ENCODE measurements at places on chromosomes 1 and 21.

GRCh38 chr1:116182019-116182714 is 71.0 kb downstream of the MAB21L3 start:
- DNase-seq: no peak

DNA sequence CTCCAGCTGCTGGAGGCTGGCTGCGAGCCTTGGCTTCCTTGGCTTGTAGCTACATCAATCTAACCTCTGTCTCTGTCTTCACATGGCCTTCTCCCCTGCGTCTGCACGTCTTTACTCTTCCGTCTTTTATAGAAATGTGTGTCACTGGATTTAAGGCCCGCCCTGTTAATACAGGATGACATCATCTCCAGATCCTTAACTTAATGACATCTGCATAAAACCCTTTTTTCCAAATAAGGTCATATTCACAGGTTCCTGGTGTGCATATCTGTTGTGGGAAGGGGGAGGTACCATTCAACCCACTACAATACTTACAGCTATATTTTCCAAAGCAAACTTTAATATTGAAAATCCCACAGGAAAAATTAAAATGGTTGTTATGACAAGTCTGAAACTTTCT is 165.3 kb upstream of the FOXD3 start:
- DNase-seq: no peak

- no peak for DNase-seq
Measured at GRCh38 chr1:203778146-203778545, 13.2 kb downstream of the LAX1 start.

DNA sequence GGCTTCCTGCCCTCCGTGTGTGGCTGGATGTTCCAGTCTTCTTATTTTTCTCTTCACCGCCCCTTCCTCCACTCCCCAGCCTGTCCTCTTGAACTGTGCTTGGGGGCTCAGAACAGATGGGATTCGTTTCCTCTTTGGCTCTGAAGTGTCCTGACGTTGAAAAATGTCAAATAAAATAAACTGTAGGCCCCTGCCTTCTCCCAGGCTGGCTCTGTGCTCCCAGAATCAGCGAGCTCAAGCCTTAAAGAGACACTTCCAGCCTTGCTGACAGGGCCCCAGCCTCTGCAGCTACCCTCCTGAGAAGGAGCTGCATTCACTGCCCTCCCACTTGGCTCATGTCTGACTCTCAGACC is 104.2 kb upstream of the IPO9 start:
- DNase-seq: no peak

DNA sequence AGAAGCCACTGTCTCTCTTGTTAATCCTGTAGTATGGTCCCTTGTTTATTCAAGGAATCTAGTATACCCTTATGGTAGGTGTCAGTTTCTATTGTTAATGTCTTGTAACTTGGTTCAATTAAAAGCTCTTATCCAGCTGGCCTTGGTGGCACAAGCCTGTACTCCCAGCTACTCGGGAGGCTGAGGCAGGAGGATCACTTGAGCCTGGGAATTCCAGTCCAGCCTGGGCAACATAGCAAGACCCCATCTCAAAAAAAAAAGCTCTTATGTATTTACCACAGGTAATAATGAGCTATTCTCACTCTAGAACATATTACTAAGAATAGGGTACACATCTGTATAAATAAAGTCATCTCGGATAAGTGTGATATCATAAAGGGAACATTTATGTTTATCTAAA is 46.5 kb downstream of the TMEM200B start:
- DNase-seq: no peak

DNA sequence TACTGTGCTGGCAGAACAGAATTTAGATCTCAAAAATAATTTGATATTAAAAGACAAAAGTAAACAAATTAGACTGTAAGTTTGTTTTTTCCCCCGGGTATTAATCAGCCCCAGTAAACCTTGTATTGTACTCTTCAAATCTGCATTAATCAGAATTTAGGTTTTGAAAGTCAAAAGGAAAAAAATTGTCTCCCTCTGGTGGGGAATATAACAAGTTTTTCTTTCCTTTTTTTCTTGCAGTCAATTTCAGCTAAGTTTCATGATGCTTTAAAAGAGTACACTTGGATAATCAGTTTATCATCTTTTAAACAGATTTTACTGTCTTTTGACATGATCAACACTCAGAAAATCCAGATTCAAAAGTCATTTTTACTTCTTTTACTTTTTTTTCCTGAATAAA is 134.5 kb upstream of the PKN2 start:
- DNase-seq: no peak

DNA sequence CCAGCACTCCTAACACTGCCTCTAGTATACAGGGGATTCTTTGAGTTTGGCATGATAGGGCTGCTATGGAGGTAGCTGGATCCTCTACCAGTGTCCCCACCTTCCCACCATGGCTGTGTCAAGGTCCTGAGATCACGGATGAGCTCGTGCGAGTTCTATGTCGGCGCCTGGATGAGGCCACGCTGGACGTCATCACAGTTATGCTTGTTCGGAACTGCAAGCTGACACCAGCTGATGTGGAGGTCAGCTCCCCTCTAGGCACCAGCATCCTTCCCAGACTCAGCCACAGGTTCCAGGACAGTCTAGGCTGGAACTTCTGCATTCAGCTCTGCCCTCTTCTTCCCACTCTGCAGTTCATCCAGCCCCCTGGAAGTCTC is 15.2 kb downstream of the HYI start:
- no peak for DNase-seq

DNA sequence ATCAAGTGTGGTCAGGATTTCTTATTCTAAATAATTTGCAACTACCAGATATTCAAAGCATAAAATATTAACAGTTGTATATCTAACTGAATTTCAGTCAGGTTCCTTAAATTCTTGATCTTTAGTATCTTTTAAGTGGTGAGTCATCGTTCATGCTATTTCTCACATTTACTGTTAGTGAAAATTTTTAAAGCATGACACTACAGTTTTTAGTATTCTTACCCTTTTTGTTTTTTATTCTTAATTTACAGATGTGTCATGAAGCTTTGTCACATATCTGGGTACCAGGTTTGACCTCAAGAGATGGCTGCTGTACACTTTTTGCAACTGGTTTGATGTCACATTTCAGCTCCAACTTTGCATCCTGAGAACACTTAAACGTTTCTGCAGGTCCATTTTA is 12.7 kb downstream of the AKIRIN1 start:
- DNase-seq: no peak

- no peak for DNase-seq
Measured at GRCh38 chr1:11654137-11654938, at the start of the genes FBXO2 and FBXO44. FBXO2 (minus strand) TSS chr1:11654429; CDS start chr1:11654340, 89 bp downstream. FBXO44 (plus strand) TSS chr1:11654877; CDS start chr1:11655836, 959 bp downstream.

GRCh38 chr1:208344202-208344857 is 100.1 kb upstream of the PLXNA2 start:
- no peak for DNase-seq

DNA sequence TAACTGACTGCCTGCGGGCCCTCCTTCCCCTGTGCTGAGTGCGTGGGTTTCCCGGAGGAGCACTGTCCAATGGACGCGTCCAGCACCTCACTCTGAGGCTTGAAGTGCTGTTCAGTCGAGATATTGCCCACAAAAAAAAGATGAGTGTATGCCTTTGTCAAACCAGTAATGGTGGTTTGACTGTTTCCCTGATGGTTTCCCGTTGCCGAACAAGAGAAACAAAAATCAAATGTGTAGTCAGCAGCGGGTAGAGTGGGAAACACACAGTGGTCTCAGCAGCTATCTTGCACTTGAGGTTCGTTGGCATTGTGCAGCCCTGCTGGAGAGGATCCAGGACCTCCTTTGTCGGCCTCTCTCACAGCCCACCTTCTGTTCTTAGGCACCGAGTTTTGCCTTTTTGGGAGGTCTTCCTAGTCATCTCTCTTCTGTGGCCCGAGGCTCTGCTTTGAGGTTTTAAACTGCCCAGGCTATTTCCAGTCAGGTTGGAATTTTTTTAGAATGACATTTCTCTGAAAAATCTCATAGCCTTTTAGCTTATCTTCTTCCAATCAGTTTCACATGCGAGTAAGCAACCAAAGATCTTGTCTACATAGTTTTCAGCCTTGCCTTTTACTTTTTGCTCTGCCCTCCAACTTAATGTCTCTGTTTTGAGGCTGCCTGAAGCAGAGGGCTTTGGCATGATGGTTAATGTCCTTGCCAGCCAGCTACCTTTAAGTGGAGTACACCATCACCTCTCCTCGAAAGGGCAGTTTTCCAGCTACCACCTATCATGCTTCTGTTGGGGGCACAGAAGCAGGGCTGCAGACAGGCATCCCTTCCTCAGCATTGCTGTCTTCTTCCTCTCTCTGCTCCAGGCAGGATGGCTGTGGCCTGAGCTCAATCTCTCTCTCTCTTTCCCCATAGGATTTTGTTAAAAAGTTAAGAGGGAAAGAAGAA is 132.3 kb downstream of the URB2 start:
- no peak for DNase-seq

- DNase-seq: no peak
Measured at GRCh38 chr21:28233536-28234220, 759.0 kb downstream of the LTN1 start.

DNA sequence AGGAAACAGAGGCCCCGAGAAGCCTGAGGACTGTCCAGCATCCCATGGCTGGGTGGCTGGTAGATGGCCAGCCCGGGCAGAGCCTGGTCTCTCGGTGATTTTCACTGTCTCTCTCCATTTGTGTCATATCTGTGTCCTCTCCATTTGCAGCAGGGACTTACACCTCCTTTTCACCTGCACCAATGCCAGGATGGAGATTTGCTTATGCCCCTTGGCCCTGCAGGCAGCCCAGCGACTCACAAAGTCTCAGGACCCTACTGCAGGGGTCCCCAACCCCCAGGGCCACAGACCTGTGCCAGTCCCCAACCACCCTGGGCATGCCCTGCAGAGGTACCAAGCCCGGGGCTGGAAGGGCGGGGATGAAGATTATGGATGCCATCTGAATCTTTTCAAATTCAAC is 201.6 kb downstream of the RHOU start:
- DNase-seq: no peak

DNA sequence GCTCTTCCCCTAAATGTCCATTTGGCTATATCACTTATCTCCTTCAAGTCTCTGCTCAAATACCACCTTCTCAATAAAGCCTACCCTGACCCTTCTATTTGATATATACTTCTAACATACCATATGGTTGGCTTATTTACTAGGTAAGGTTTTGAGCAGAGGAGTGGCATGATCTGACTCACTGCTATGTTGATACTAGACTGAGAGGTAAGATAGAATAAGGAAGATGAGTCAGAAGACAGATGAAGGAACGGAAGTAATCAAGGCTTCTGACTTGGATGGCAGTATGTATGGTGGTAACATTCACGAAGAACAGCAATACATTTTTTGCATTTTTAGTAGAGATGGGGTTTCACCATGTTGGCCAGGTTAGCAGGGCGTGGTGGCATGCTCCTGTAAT is 4.8 kb upstream of the HRNR start:
- no peak for DNase-seq

DNA sequence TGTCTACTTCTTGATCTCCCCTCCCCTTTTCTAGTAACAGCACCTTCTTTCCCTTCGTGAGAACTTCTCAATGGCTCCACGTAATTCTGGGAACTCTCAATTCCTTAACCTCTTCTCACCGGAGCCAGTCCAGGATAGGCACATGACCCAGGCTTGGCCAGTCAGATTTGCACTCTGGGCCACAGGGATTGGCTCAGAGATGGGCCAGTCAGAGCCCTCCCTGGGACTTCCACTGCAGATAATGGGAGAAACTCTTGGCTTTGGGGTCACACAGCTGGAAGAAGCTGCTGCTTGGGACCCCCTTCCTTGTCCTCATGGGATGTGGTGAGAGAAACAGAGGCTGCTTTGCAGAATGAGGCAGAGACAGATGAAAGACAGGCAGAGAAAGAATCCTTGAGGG is 302.3 kb downstream of the PTPRU start:
- no peak for DNase-seq

DNA sequence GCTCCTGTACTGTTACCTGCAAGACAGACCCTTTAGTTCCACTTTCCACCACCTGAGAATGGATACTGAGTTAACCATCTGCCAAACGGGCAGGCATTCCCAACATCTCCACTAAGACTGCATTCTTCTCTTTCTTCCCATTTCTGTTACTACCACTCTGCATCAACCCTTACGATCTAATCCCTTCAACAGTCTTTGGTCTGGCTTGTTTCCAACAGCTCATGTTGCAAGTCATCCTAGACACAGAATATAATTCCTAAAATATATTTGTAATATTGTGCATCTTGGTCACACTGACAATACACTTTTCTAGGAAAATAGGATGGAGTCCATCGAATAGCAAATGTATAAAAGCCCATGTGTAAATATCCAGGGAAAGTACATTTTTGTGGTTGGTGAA is 166.7 kb downstream of the SIPA1L2 start:
- no peak for DNase-seq

DNA sequence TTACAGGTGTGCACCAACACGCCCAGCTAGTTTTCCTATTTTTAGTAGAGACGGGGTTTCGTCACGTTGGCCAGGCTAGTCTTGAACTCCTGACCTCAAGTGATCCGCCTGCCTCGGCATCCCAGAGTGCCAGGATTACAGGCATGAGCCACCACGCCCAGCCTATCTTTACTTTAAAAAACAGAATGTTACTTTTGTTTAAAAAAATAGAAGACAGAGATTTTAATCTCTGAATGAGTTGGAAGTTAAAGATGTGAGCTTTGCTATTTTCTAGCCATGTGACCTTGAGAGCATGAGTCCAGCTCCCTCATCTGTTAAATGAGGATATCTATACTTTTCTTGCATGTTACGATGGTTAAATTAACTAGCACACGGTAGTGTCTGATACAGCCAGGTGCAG is 3.9 kb upstream of the PUM1 start:
- DNase-seq: no peak

DNA sequence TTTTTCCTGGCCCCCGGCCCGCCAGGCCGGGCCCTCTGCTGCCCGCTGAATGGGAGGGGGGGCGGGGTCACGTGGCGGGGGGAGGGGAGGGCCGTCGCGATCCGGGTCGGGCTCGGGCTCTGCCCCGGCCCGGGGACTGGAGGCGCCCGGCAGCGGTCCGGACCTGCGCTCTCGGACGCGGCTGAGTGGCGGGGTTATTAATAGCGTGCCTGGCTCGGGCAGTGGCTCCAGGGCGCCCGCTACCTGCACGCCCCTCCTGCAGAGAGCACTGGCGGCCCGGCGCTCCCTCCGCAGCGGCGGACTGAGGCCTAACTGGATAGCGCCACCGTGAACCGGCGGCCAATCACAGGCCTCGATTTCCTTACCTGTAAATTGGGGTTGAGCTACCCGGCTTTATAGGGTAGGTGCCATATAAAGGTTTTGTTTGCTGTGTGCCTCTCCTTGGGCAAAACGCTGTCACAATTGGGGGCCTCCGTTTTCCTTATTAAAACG is 28.1 kb downstream of the AHDC1 start:
- no peak for DNase-seq

GRCh38 chr1:159091607-159092031 is 15.1 kb upstream of the AIM2 start:
- DNase-seq: peak; percentile 82
